ENCODE measurements at places on chromosomes 1 and 21.

DNA sequence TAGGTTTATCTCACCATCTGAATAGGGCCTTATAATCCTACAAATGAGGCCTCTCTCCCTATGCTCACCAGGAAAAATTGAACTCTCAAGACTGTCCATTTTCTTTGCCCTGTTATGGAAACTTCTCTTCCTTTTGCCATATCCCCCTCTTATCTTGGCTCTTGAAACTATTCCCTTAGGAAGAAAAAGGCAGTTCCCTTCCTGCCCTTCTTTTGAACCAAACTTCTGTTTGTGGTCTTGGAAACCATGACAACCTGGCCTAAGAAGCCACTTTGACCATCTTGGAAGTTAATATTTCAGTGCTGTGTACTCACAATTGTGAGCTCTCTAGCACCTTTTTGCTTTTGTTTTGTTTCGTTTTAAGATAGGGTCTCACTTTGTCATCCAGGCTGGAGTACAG is 40.0 kb downstream of the ATP2B4 start:
- no peaks in the 10 kb centered on the region for H3K4me1 ChIP-seq
- H3K27me3 ChIP-seq = no peaks in the 10 kb centered on the region
- H3K4me3 ChIP-seq = no peak overlapping the region

DNA sequence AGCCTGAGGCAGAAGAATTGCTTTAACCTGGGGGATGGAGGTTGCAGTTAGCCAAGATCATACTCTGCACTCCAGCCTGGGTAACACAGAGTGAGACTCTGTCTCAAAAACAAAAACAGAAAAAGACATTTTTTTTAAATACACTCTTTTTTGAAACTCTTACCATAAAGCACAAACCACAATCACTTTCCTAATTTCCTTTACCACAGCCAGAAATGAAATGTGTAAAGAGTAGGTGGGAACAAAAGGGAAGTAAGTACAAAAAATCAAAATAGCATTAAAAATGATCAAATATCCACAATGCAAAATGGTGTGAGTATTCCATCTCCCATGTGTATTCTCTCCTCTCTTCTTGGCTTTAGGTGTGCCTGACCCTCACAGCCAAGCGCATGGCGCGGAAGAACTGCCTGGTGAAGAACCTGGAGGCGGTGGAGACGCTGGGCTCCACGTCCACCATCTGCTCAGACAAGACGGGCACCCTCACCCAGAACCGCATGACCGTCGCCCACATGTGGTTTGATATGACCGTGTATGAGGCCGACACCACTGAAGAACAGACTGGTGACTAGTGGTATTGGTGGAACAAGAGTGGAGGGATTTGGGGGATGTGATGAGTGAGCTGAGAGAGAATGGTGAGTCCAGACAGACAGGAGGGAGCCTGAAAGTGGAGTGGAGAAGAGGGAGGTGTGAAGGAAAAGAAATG is 14.9 kb downstream of the ATP1A4 start:
- no peak overlapping the region for H3K4me3 ChIP-seq
- no peak for DNase-seq
- peaks cover 33% of the 10 kb centered on the region for H3K4me1 ChIP-seq
- no peaks in the 10 kb centered on the region for H3K27me3 ChIP-seq
- H3K36me3 ChIP-seq = no peaks in the 10 kb centered on the region

DNA sequence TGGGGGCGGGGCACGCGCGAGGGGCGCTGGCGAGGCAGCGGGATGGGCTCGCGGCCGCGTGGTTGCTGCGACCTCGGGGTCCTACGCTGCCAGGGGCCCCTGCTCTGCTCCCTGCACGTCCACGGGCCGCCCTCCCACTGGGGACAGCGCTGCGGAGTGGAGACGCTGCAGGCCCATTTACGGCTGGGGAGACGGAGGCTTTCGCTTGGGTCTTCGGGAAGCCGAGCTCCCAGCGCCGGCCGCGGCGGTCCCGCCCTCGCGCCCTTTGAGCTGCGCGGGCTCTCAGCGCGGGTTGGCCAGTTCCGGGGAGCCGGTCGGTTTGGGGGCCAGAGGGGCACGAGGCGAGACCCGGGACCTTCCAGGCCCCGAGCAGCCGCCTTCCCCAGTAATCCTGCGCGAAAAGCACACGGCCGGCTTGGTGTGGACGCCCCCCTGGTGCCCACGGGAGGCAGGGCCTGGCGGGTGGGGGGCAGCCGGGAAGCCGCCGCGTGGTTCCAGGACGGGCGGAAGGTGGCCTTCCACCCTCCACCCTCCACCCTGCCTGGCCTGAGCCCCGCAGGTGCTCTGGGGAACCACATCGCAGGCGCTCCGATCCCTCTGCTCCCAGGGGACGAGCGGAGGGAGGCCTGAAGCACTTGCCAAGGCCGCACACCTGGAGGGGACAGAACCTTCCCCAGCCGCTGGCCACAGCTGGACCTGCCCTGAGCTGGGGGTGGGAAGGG is 570 bp upstream of the PEX10 start:
- peak overlapping the region; percentile 62 for H3K27ac ChIP-seq
- H3K36me3 ChIP-seq = no peaks in the 10 kb centered on the region
- no peaks in the 10 kb centered on the region for H3K27me3 ChIP-seq
- DNase-seq = no peak
- peak overlapping the region; percentile 83 for H3K4me3 ChIP-seq
- peaks cover 27% of the 10 kb centered on the region for H3K4me1 ChIP-seq

DNA sequence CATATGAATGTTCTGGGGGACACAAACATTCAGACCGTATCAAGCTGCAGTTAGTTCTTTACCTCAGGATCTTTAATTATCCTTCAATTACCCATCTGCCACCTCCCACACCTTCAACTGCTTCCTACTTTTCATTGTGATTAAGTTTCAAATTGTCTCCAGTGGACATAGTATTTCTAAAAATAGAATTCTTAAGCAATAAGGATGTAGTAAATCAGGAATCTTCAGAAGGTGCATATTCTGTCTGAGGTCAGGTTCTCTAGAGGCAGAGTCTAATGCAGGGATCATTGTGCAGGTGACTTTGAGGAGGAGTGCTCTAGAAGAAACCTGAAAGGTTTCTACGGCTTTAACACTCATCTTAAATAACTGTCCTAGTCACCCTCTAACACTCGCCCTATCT is 102.6 kb upstream of the PPP2R5A start:
- H3K36me3 ChIP-seq = no peaks in the 10 kb centered on the region
- no peak overlapping the region for H3K4me3 ChIP-seq
- no peak overlapping the region for H3K27ac ChIP-seq
- no peaks in the 10 kb centered on the region for H3K27me3 ChIP-seq
- DNase-seq = no peak

DNA sequence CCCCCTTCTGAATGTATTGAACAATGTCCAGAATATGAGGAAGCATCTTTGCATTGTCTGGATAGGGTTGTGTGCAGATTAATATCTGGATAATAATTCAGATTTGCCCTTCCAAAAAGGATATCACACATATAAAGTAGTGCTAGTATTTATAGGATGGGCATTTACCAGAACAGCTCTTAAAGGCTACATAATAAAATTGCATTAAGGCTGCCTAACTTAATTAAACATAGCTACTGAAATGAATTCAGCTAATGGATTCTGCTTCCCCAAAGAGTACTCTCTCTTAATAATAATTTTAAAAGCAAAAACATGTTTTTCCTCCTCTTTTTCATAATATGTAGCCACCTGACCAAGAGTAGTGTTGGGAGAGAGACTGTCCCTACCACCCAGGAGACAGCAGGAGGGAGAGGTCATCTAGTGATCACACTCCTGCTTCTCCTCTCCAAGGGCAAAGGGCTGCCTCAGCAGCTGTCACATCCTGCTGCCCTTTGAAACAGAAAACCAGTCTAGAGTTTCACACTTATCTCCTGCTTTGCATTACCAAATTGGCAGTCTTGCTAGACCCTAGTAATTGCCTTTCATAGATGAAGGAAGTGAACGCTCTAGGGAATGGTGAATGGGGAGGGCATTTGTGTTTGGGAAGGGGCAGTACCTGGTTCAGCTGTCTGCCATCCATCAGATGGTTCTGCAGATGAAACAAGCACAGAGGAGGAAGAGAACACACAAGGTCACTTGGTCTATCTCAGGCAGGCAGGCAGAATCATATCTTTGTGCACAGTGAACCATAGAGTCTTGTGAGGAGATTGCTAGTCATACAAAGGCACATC is 29.3 kb upstream of the DDAH1 start:
- no peak overlapping the region for H3K4me3 ChIP-seq
- H3K36me3 ChIP-seq = no peaks in the 10 kb centered on the region
- no peaks in the 10 kb centered on the region for H3K27me3 ChIP-seq

- no peak for DNase-seq
- H3K36me3 ChIP-seq = no peaks in the 10 kb centered on the region
- no peaks in the 10 kb centered on the region for H3K4me1 ChIP-seq
- no peak overlapping the region for H3K4me3 ChIP-seq
- no peak overlapping the region for H3K27ac ChIP-seq
Measured at GRCh38 chr1:78275456-78275855, 215.3 kb upstream of the PTGFR start.

DNA sequence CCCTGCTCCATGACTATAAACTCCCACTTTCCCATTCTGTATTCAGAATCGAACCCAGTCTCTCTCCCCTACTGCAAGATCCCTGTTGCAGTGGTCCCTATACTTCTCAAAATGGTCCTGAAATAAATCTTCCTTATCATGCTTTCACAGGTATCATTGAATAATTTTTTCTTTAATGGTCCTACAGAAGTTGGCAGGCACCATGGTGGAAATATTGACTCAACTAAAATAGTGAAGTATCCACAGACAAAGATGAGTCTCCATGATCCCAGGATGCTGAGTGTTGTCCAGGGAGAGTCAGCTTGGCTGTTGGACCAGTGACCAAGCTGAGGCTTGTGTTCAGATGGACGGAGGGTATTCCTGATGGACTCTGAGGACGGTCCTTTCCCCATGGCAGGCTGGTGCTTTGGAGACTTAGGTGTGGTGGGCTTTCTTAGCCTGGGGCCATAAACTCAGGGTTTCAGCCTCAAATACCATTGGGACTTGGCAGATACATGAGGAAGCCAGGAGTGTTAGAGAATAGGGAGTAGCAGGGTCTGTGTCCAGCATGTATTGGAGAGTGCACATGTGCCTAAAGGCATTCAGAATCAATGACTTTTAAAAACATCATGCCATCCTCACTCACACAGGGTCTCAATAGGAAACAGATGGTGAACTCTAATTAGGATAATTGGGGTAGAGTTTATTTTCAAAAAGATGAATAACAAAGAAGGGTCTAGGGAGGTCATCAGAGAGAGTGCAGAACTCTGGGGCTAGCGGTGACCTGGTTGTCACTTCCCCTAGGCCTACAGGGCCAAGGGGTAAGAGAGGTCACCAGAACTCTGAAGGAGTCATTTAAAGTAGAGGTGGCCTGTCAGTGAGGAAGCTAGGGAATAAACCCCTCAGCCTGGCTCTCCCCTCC is 19.8 kb downstream of the TINAGL1 start:
- no peaks in the 10 kb centered on the region for H3K27me3 ChIP-seq
- DNase-seq = no peak
- H3K27ac ChIP-seq = no peak overlapping the region
- no peaks in the 10 kb centered on the region for H3K36me3 ChIP-seq
- no peak overlapping the region for H3K4me3 ChIP-seq

- H3K4me1 ChIP-seq = peaks cover 8% of the 10 kb centered on the region
- H3K27me3 ChIP-seq = no peaks in the 10 kb centered on the region
- no peaks in the 10 kb centered on the region for H3K36me3 ChIP-seq
- no peak overlapping the region for H3K4me3 ChIP-seq
- H3K27ac ChIP-seq = no peak overlapping the region
Measured at GRCh38 chr1:56472860-56473259, 106.5 kb downstream of the PLPP3 start.

DNA sequence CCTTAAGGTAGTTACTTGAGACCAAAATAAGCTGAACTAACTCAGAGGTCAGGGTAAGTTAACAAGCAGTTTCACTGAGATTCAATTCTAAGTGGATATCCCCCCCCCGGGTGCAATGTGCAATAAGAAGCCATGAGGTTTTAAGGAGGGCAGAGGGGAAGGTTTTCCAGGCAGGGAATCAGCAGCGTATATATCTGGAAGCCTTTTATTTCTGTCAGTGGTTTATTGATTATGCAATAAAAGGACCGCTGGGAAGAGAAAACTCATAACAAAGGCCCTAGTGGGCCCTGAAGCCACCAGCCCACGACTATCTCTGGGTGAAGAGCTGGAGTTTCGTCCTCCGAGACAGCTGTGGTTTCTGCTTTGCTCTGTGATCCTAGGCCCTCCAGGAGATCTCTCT is 53.1 kb upstream of the CTPS1 start:
- H3K4me1 ChIP-seq = no peaks in the 10 kb centered on the region
- no peaks in the 10 kb centered on the region for H3K27me3 ChIP-seq
- H3K4me3 ChIP-seq = no peak overlapping the region

GRCh38 chr1:41802532-41803501 is 115.9 kb downstream of the HIVEP3 start:
- peak overlapping the region; percentile 74 for H3K27ac ChIP-seq
- peak; percentile 85 for DNase-seq
- peaks cover 86% of the 10 kb centered on the region for H3K4me1 ChIP-seq

- no peaks in the 10 kb centered on the region for H3K27me3 ChIP-seq
- no peak for DNase-seq
- no peaks in the 10 kb centered on the region for H3K4me1 ChIP-seq
- no peak overlapping the region for H3K4me3 ChIP-seq
- H3K27ac ChIP-seq = no peak overlapping the region
Measured at GRCh38 chr1:220341126-220341525, 68.9 kb upstream of the RAB3GAP2 start.

DNA sequence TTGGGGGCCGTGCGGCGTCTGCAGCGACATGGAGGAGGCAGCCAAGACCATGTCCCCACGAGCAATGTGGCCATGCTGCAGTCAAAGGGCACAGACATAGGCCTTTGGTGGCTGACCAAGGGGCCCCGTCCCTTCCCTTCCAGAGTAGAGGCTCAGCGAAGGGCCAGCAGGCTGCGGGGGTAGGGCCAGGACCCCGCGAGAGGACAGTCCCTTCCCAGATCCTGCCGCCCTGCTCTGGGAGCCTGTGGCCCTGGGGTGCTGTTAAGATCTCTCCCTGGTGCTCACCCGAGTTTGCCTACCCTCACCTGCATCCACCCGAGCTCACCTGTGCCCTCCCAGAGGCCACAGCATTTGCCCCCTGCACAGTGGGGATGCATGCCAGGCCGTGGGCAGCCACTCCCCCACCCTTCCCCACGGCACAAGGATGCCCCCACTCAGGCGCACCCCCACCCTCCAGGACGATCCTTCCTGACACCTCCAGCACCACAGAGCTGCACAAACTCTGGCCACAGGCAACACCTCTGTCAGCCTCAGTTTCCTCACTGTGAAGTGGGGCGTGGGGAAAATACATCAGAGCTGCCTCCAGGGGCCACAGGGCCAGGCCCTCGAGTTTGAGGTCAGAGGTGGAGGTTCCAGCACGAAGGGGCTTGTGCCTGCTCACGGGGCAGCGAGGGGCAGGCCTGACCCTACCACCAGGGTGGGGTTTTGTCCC is 15.5 kb downstream of the ITGB2 start:
- DNase-seq = no peak
- no peak overlapping the region for H3K4me3 ChIP-seq
- no peak overlapping the region for H3K27ac ChIP-seq
- peaks cover 9% of the 10 kb centered on the region for H3K4me1 ChIP-seq
- H3K27me3 ChIP-seq = no peaks in the 10 kb centered on the region

- H3K4me1 ChIP-seq = peaks cover 27% of the 10 kb centered on the region
- no peaks in the 10 kb centered on the region for H3K36me3 ChIP-seq
- no peak overlapping the region for H3K4me3 ChIP-seq
- no peak for DNase-seq
Measured at GRCh38 chr1:58964880-58965279, 181.0 kb upstream of the JUN start.

GRCh38 chr1:44481701-44482100 is 76.6 kb downstream of the RNF220 start:
- no peaks in the 10 kb centered on the region for H3K4me1 ChIP-seq
- peaks cover 3% of the 10 kb centered on the region for H3K27me3 ChIP-seq
- no peak for DNase-seq
- no peak overlapping the region for H3K4me3 ChIP-seq
- no peaks in the 10 kb centered on the region for H3K36me3 ChIP-seq

GRCh38 chr1:244302876-244303609 is 148.7 kb downstream of the ADSS2 start:
- no peak overlapping the region for H3K27ac ChIP-seq
- DNase-seq = no peak
